AG20443 (cell line): ENCODE measurements at places on chromosomes 13 and 19.

DNA sequence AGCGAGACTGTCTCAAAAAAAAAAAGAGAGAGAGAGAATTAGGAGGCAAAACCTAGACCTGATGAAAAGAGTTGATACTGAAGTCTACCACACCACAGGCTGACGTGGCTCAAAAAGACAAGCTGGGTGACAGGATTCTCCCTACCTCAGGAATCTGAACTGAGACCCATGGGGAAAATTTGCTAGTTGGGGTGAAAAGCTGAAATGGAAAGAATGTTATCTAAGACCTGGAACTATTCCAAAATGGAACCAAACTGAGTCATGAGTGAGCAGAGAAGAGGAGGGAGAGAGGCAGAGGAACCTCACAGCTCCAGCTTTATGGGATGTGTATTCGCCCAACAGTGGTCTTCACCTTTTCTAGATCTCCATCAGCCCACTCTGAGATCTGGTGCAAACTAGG lies 11.7 kb downstream of the SMG9 start:
- no peak for DNase-seq

DNA sequence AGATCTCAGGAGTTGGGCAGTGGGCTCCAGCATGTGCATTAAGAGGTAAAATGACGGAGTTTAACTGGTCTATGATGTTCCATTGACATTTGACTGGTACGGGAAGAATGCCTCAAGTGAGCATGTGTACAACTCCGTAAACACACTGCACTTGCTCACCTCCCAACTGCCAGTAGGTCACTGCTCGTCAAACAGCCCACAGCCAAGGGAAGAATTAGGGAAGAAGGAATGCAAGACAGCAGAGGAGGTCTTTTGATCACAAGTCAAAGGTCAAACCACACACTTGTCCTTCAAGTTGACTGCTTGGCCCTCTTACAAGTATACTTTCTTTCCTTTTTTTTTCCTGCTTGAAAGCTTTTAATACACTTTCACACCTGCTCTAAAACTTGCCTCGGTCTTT lies 236.7 kb downstream of the B3GLCT start:
- DNase-seq = no peak

- DNase-seq = no peak
These were observed 46.2 kb downstream of the RNASEH2B start for GRCh38 chr13:50955798-50956197.

DNA sequence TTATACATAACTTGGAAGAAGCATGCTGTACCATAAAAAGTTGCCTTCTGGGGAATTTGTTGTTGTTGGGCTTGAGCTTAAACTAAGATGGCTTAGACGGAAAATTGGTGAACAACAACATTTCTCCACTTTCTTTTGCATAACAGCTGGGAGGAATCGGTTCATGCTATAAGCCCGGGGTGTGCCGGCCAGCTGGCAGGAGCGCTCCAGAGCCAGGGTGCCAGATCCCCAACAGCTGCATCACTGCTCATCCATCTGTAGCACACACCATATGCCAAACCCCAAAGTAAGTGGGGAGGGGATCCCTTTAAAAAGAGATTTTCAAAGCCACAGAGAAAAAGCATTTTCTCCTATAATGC lies 419.5 kb upstream of the ARGLU1 start:
- DNase-seq = no peak

- no peak for DNase-seq
These were observed 157.2 kb upstream of the OBI1 start for GRCh38 chr13:78816154-78816553.
